AG09309 (cell line): ENCODE measurements at places on chromosomes 4 and X.
A peak's percentile ranks its signal among the peaks of the same experiment; 100 is the strongest.

- DNase-seq = no peak
Observed at GRCh38 chr4:18100657-18101056, 79.1 kb upstream of the LCORL start.

GRCh38 chr4:147056940-147057610 lies 111.4 kb upstream of the TTC29 start:
- DNase-seq = no peak

DNA sequence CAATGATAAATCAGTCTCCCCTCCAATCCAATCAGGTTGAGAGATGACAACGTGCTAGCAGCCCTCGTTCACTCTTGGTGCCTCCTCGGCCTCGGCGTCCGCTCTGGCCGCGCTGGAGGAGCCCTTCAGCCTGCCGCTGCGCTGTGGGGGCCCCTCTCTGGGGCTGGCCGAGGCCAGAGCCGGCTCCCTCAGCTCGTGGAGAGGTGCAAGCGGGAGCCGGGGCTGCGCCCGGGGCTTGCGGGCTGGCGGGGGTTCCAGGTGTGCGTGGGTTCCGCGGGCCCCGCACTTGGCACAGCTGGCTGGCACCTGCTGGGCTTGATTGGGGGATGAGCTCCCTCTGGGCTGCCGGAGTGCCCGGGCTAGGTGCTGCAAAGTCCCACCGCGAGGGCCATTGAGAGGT lies 40.9 kb upstream of the PRSS48 start:
- no peak for DNase-seq

- peak; percentile 20 for DNase-seq
Observed at GRCh38 chr4:101211146-101211553, 136.2 kb downstream of the PPP3CA start.

GRCh38 chrX:74178536-74178935 lies 125.4 kb upstream of the ZCCHC13 start:
- no peak for DNase-seq
